Activated CD4-positive, CD25-positive, alpha-beta regulatory T cell treated with anti-CD3 and anti-CD28 coated beads, Interleukin-2, amount 50 U/mL, for 16 hours (primary cell): ENCODE measurements at places on chromosomes 12 and 14.

GRCh38 chr12:93442411-93443340 lies 929 bp upstream of the UBE2N start:
- no peak for DNase-seq

GRCh38 chr12:57850854-57851430 lies 4.4 kb upstream of the CTDSP2 start:
- no peak for DNase-seq

GRCh38 chr14:32897698-32898064 lies 41.0 kb upstream of the NPAS3 start:
- no peak for DNase-seq

DNA sequence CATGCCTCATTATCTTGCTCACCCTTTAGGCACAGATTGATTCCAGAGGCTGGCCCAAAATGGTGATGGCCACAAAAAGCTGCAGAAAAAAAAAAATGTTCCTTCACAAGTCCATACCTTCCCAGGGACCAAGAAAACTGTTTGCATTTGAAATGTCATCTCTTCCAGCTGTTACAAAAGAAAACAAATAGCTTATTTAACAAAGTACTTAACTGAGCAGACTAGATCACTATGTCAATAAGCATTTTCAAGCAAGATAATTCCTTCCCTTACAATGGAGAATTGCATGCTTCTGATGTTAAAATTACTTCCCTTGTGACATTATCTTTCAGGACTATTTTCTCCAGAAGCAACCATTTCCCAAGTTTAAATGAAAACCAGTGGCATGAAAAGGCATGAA lies 377.9 kb upstream of the KITLG start:
- no peak for DNase-seq

- no peak for DNase-seq
Observed at GRCh38 chr14:58942516-58942915, 246.0 kb upstream of the DAAM1 start.

DNA sequence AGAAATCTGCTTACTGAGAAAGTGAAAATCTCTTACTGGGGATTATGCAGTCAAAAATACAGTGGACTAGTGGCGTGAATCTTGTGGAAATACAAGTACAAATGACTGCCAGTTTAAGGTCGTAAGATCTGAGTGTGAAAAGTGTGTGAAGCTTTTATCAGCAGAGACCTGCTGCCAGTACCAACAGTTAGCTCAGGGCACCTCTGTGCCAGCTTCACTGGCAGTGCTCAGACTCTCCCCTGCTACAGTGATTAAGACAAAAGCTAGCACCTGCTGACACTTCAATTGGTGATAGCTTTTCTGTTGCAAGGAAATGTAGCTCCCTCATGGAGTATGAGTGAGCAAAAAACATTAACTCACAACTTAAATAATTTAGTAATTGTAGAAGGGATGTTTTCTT lies 185.1 kb downstream of the ANO6 start:
- DNase-seq, result no peak

DNA sequence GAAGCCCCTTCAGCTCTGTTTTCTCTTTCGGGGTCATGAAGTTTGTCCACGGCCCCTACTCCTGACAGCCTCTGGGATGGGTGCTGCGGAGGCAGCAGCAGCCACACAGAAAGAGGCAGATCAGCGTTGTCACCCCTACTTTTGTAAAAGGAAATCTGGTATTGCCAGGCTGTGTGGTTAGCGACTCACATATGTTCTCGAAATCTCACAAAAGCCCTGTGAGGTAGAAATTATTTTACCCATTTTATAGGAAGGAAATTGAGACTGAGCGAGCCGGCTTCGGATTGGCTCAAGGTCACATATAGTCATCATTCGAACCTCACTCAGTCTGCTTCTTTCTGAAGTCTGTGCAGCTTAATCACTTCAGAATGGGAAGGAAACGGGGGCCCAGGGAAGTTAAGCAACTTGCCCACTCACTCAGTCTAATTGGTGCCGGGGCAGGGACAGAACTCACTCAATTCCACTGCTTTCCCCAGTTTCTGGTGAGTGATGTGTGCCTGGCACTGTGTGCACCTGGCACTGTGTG lies 1.1 kb upstream of the CKAP4 start:
- DNase-seq, result no peak

GRCh38 chr12:209246-209645 lies 4.7 kb downstream of the SLC6A12 start:
- no peak for DNase-seq

GRCh38 chr12:6061660-6062059 lies 62.8 kb downstream of the VWF start:
- no peak for DNase-seq

- no peak for DNase-seq
Observed at GRCh38 chr12:49800421-49801140, 27.6 kb downstream of the NCKAP5L start.

GRCh38 chr12:31589598-31589903 lies 1.4 kb downstream of the DENND5B start:
- DNase-seq, result no peak

DNA sequence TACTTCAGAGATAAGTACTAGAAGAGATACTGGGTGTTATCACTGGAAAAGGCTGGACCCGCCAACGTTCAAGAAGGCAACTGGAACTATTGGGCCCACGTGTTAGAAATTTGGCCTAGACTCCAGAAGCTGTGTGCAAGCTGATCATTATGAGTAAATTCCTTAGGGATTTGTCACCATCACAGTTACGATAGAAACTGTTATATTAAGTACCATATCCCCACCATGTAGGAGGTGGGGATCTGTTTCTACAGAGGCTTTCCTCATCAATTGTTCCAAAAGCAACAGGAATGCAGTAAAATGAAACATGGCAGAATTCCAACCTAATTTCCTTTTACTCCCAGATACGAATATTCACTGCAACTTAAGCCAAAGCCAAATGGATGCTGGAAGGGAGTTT lies 170.7 kb downstream of the NOVA1 start:
- no peak for DNase-seq

DNA sequence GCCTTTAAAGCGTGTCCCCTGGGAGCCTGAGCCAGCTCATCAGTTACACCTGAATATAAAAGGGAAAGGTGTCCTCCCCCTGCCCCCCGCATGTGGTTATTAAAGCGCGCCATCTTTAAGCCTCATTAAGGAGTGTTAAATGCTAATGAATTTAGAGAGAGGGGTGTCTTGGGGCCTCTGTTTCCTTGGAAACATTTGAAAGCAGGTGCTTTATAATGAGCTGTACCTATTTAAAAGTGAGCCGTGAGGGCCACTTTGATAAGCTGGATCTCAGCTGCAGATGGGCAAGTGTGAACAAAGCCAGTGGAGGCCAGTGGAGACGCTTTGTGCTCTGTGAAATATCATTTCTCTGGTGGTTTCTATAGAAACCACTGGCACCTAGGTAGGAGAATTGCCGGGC lies 84.0 kb downstream of the BEGAIN start:
- DNase-seq, result no peak

- no peak for DNase-seq
Observed at GRCh38 chr12:70933133-70933532, 12.6 kb upstream of the PTPRR start.

- peak; percentile 45 for DNase-seq
Observed at GRCh38 chr14:89365061-89365801, 51.8 kb downstream of the FOXN3 start.

GRCh38 chr14:61678975-61679374 lies 16.3 kb upstream of the HIF1A start:
- no peak for DNase-seq

DNA sequence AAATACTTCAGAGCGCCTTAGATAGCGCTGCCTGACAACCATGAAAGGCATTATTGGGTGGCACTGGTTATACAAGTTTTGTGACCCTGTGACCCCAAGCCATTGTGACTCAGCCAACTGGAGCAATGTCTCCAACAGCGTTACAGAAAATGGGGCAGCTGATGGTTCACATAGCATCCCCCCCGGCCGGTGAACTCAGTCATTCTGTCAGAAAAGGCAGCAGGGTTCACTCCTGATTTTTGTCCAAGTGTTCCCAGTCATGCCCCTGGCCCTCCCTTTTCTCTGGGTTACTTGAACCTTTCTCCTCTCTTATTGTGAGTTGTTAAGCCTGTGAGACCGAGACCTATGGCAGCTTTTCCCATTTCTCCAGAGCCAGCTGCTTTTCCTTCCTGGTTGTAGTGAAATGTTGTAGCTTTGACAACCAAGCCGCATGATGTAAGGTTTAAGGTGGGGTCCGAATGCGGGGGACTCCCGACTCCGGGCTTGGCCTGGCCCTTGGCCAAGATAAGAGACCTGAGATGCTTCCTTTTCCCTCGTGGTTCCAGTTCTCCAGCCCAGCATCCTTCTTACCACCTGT lies 22.0 kb downstream of the CD9 start:
- DNase-seq, result no peak

DNA sequence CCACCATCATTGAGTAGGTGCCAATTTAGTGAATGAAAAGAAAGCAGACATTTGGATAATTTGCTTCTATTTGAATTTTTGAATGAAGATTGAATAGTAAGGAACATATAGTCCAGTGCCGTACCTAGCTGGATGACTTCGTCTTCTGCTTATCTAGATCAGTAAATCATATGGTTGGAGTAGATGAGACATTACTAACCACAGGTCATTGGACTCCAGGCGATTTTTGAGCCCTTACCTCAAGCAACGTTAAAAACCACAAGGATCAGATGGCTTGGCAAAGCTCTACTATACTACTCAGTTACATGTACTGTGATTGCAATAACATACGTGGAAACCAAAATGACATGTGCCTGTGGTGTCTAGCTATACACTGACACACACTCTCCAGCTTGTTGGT lies 1.7 kb upstream of the SPATS2 start:
- no peak for DNase-seq

- no peak for DNase-seq
Observed at GRCh38 chr12:129074379-129074778, 221.1 kb downstream of the GLT1D1 start.

DNA sequence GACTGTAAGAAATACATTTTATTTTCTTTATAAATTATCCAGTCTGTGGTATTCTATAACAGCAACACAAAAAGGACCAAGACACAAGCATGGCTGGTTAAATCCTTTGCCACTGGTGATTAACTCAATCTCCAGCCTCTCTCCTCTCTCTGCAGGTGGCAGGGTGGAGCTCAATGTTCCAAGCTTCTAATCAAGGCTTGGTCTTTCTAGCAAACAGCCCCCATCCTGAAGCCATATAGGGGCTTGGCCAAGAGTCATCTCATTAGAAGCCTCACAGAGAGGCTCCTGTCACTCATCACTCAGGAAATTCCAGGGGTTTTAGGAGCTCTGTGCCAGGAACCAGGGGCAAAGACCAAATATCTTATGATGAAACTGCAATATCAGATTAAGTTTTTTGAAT lies 12.0 kb downstream of the C12orf75 start:
- DNase-seq, result no peak

- DNase-seq, result no peak
Observed at GRCh38 chr12:69366796-69367195, 7.3 kb downstream of the YEATS4 start.

DNA sequence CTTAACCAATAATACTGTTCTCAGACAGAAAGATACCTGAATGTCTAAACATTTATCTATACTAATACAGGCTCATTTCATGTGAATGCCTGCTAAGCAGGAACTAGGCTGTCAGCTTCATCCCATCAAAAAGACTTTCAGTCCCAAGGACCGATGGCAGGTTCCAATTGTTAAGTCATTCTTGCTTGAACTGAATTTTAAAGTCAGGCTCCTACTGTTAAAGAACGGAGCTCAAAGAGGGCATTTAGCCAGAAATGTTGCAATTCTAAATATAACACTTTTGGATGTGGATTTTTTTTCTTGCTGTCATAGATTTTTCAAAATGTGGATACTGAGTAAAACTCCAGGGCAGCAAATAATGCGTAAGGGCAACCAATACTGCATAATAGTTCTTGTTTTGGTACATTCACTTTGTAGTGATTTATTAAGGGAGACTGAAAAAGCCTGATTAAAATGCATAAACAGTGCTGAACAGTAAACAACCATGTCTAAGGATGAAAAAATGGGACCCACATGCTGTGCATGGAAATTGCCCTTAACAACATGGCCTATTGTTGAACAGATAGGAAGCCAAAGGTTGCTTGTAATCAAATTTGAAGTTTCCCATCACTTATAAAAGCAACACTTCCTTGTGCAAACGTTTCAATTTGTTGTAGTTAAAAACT lies 38.6 kb upstream of the DBX2 start:
- DNase-seq, result no peak
